ENCODE measurements at places on chromosomes 7 and 10.

DNA sequence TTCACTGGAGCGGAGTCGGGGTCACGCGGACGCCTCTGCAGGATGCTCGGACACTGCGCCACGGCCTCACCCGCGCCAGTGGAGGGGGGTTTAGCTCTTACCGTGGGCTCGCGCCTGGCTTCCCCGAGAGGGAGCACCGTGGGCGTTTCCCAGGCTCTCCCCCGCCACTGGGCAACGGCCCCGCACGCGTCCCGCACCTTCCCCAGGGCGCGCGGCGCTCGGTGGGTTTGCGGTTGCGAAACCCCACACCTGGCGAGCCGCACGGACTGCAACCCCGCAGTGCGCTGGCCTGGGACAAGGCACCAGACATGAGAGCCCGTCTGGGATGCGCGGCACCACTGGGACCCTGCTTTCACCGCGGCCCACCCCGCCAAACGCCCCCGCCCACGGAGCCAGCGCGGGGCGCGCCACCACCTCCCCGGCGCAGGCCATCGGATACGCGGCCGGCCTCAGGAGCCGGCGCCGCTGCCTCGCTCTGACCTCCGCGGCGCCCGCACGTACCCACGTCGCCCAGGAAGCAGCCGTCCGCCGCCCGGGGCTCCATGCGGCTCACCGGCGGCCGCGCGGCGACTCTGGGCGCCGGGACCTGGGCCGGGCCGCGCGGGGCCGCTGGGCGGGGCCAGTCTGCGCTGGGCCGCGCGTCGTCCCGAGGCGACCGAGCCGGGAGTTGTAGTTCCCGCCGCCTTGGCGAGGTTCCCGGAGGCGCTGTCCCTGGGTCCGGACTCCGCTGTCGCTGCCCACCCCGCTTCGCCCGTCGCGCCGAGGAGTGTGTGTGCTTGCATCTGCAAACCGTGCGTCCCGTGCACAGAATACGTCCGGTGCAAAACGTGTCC is at the start of gene ASB13:
Gene ASB13, minus strand, starts transcription at position 588 of the 833 bp plus-strand sequence. Its CDS starts 44 bp downstream, at position 544.
- DNase-seq: peak; percentile 20

- no peak for DNase-seq
Observed at GRCh38 chr7:105881439-105881838, 5.0 kb upstream of the ATXN7L1 start.

- no peak for DNase-seq
Observed at GRCh38 chr7:29881724-29882123, 75.4 kb downstream of the WIPF3 start.

DNA sequence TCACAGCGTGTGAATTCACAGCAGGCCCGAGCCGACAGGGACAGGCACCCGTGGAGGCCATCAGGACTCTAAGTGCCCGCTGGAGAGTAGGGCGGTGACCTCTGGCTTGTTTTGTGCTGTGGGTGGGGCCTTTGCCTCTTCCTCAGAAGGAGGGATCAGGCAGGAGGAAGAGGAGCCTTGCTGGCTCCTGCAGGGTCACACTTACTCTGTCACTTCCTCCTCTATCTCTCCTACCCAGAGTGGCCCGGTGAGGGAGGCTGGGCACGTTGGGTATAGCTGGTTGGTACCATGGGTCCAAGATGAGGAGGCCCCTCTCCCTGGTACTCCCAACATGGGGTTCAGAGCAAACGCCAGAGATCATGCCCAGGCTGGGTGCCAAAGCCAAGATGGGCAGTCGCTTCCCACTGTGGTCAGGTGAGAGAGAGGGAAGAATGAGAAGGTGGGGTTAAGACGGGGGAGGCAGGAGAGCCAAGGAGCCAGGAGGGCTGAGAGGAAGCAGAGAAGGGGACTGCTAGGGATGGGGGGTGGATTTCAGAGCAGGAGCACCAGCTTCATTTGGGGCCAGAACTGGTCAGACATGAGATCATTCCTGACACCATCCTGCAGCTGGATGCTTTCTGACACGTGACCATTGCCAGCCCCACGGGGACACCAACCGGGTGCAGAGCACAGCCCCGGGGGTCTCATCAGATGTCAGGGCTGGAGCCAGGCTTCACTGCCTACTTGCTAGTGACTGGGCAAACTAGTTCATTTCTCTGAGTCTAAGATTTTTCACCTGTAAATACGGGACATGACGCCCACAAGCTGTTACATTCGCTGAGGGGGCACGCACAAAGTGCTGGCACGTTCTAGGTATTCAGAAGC is 54.8 kb upstream of the CACUL1 start:
- DNase-seq: no peak

GRCh38 chr10:133032231-133032630 is 55.5 kb upstream of the ADGRA1 start:
- no peak for DNase-seq

GRCh38 chr7:13933091-13933490 is 56.4 kb downstream of the ETV1 start:
- no peak for DNase-seq

DNA sequence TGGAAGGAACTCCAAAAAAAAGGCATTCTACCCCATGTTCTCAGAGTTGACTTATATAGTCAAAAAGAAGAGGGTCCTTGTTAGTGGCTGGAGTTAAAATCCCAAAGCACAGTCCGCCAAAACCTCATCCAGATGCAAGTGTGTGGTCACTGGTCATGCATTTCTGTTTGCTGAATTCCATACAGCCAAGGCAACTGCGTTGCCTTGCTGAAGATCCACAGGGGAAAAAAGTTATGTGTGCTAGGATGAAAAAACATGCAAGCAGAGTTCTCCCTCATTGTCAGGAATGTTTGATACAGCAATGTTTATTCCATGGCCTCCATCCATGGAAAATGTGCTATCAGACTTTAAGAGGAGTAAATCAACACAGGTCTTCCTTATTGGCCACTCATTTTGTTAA is 213.1 kb downstream of the CREB5 start:
- no peak for DNase-seq

DNA sequence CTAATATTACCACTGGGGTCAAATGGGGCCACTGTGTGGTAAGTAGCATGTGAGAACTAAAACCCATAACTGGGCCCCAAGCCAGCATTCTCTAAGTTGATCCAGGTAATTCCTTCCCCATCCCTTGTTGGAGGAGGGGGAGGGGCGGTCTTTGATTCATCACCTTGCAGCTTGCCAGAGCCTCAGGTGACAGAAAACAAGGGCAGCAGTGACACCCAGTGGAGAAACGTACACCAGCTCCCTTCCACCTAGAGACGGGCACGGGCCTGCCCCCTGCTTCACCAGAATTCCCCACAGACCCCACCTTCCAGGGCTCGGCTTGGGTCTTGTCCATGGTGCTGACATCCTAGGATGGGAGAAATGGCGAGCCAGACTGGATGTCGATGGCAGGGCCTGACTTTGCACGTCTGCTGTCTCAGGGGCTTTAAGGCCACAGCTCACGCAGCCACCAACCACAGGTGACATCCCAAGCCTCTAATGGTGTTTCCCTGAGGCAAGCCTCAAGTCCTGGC is 102.0 kb downstream of the STRA8 start:
- DNase-seq: peak; percentile 1

- peak; percentile 41 for DNase-seq
Observed at GRCh38 chr7:17939606-17940301, 540 bp downstream of the SNX13 start.

GRCh38 chr7:101681170-101682007 is 52.3 kb upstream of the MYL10 start:
- DNase-seq: no peak

GRCh38 chr7:159051916-159052315 is 92.8 kb downstream of the VIPR2 start:
- no peak for DNase-seq

DNA sequence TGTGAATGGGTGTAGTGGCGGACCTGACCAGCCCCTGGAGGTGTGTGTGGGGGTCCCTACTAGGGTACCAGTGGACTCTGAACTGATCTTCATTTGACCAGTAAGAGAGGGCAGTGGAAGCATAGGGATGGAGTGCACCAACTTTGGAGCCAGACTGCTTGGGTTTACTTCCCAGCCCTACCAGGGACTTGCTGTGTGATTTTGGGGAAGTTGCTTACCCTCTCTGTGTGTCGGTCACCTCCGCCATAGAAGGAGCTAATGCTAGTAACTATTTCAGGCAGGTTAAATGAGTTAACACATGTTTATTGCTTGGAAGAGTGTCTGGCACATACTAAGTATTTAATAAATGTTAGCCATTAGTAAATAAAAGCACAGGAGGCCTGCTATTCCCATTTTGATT is 6.6 kb downstream of the ADCYAP1R1 start:
- DNase-seq: no peak

- DNase-seq: no peak
Observed at GRCh38 chr10:81730891-81731290, 144.1 kb upstream of the NRG3 start.

GRCh38 chr10:120970595-120971529 is 119.7 kb downstream of the WDR11 start:
- DNase-seq: no peak

- DNase-seq: no peak
Observed at GRCh38 chr10:15801641-15802040, 58.7 kb downstream of the MINDY3 start.

- no peak for DNase-seq
Observed at GRCh38 chr7:5041047-5041446, 4.6 kb upstream of the RBAK start.

GRCh38 chr7:1981201-1981877 is 251.4 kb downstream of the MAD1L1 start:
- no peak for DNase-seq

DNA sequence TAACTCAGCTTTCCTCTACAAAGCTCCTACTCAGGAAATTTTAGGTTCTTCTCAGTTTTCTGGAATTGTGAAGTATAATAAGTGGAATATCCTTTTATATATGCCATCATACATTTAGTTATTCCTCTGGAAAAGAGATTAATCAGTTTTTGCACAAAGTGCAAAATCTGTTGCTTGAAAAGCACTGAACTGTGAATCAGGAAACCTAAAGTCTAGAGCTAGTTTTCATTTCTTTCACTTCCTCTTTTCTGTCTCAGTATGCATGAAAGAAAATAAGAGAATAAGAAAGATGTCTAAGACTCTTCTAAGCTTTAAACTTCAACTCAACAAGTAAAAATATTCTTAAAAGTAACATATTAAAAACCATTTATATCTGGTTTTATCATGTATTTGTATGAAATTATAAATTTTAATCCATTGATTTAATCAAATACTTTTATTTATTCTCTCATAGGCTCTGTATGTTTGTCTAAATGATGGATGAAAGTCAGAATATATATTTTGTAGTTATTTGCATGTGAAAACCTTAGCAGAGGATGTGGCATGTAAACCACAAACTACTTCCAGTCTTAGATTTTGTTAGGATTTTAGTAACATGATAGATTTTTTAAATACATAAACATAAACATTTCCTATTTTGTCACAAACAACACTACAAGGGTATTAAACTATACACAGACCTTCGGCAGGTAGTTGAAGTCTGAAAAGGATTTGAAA is 1073.0 kb downstream of the XPNPEP1 start:
- no peak for DNase-seq

GRCh38 chr10:79152423-79152817 is 83.7 kb downstream of the ZMIZ1 start:
- no peak for DNase-seq

DNA sequence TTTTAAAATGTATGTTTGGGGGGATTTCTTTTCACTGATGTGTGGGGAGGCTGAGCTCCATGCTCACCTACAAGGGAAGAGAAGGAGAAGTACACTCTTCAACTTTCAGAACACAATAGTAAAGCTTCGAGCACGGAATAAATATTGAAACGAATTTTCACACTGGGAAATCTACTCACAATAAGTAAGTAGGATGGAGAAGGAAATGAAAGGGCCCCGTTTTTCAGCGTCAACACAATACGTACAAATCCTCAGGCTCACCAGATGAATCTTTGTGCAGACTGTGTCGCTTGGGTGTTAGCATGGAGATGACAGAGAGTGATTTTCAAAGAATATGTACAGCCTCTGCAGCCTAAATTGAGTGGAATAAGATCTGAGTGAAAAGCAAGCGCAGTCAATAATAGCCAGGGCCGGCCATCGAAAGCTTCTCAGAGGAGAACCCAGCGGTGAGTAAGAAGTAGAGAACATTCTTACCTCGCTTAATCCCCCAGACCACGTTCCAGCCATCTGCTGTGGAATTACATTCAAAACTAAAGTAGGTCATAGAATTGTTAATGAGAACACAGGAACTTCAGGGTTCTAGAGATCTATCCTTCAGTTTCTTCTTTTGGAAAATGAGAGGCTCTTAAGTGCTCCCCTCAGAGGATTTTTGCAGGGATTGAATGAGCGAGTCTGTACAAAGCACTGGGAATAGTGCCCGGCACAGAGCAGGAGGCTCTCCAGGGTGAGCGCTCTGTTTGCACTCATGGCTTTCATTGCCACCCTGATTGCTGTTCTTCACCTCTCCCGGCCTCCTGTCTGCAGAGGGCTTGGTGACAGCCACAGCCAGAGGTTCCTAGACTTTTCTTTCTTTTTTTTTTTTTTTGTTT is 292.8 kb downstream of the SFMBT2 start:
- DNase-seq: no peak

DNA sequence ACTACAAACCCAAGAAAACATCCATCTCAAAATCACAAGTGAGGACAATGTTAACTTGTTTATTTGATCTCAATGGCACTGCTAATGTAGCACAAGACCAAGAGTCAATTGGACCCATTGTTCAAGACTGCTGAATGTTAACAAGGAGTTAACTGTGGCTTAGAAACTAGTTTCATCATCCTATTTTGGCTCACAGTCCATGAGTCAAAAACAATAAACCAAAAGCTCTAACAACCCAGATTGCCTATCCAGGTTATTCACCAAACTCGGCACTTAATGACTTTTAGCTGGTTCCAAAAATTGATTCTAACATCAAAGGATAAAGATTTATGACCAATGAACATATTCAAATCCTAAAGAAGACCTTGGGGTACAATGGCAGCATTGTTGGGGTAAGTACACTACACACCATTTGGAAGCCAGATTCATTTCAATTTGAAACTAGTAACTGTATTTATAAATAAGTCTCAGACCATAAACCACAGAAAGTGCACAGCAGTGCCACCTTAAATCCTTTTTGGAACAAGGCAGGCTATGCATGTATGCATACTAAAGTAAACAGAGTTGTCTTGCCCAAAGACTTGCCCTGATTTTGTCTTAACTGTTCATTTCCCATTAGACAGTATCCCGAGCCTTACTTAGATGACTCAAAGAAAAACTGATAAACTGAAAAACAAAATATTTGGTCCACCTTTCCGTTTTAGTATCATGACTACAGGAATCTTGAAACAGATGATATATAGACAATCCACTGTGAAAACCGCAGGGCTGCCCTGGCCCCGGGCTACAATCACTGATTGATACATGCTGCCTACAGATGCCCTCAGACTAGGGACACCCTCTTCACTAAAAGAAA is 84.5 kb downstream of the SRPK2 start:
- DNase-seq: no peak

- no peak for DNase-seq
Observed at GRCh38 chr10:103696094-103696410, 159.3 kb downstream of the SH3PXD2A start.

DNA sequence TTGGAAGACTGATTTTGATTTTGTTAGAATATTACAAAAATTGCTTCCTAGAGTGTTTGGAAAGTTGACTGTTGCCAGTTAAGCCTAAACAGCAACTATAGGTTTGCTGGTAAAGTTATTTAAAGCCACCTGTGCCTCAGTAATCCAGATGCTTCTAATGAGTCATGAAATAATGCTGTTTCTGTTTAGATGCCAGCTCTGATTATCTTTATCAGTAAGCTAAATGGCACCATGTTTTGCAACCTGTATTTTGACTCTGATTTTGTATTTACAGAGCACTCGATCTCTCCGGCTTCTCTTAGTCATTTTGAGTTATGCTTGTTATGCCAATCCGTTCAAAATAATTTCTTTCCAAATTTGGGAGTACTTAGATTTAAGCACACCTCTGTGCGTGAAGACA is 366.1 kb downstream of the EXOC4 start:
- no peak for DNase-seq
